ENCODE measurements at places on chromosomes 4 and X.

DNA sequence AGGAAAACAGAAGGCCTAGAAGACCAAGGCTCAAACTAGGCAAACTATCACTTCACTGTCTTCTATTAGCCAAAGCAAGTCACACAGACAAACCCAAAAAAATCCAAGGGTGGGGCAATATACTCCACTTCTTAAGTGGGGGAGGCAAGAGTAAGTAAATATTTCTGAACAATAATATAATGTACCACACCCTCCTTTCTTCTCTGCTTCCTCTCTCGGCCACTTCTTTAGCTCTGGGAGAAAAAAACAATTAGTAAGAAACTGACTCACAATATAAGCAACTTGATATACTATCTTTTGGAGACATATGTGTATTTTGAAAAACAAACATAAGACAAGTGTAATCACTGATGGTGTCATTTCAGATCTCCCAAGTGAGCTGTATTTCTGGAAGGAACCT, 14.8 kb downstream of the DCAF8L1 start:
- peak; percentile 7 for DNase-seq

DNA sequence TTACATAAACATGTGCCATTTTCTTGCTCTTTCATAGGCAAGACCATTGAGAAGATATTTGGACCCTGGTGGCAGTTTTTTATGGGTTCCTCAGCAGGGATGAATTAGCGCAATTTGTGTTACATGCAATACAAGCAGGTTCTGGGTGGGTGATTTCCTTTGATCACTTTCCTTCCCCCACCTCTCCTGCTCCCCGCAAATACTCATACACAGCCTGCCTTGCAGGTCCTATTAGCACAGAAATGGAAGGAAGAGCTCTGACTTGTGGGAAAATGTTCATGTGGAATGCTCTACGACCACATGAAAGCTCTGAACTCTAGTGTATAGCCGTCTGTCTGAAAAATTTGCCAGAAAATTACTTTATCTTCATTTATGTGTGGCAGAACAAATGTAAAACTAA, 361.0 kb upstream of the FAT1 start:
- no peak for DNase-seq

DNA sequence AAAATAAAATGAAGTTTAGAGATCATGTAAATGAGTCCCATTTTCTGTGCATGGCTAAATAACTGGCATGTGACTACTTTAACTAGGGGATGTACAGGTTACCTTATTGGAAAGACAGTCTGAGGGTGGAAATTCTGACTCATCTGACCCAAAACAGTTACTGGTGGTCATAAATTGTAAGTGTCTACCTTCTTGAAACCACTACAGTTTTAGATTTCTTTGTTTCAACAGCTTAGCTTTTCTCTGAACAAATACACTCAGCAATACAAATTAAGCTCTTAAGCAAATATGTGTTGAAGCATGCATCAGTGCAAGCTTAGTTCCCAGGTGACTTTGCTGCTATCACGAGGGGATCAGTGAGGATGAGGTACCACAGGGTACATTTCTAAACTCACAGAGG, 60.7 kb upstream of the PGM2 start:
- DNase-seq = no peak

- no peak for DNase-seq
Measured at GRCh38 chr4:1900087-1900433, 28.9 kb downstream of the NSD2 start.

GRCh38 chr4:174263445-174263736, 20.1 kb downstream of the FBXO8 start:
- no peak for DNase-seq

- no peak for DNase-seq
Measured at GRCh38 chrX:56744996-56745395, 16.0 kb downstream of the NBDY start.

DNA sequence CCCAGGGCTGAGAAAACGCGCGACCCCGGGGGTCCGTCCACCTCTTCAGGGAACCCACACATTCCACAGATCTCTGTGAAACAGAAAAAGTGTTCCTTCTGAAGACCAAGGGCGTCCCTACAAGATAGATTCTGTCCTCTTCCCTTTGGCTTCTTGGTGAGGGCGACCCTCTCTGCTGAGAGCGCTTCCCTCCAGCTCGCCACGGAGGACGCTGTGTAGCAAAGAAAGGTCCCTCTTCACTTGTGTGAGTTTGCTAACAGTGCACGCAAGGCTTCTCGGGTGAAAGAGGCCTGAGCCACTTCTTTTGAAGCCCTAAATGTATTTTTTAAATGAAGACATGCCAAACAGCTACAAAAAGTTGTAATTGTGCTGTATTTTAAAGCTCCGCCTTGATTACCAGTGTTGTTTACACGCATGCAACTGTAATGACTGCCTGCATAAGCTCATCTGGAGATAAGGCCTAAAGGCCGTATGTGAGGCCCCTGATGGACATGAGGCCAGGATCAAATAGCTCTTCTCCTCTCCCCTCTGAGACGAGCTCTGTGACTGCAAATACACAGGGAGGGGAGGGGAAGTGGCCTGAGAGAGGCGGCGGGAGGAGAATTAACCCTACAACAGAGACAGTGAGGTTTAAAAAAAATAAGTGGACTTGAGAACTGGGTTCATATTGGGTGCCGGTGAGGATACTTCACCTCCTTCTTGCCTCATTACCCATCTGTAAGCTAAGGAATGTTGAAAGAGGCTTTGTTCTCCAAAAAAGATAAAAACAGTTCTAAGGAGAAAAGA, 95.5 kb downstream of the SOWAHB start:
- no peak for DNase-seq

Data from HT-29 (cell line).